ENCODE measurements at places on chromosomes 5 and 9.

DNA sequence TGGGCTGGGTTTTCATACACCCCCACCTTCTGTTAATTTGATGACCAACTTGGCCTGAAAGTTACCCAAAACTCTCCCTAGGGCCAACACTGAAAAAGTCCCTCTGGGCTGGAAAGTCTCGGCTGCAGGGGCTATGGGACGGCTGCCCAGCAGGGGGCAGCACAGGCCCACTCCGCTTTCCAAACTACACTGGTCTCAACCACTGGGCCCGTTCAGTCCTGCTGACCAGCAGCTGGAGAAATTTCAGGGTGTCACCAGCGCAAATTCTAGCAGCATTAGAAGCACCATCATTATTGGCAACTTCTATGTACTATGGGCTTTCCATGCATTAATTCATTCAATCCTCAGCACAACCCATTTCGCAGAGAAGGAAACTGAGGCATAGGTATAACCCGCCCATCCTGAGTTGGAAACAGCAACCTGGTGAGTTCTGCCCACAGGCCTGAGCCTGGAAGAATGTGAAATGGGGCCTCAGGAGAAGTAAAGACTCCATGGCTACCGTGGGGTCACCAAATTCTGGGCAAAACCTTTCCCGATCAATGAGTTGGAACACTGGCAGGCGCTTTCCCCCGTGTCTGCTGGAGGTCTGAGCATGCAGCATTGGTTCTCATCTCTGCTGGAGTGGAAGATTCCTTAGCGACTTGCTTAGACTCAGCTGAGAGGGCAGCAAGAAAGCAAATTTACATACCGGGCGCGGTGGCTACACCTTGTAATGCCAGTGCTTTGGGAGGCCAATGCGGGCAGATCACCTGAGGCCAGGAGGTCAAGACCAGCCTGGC lies 9.7 kb downstream of the ORM2 start:
- no peak for DNase-seq

DNA sequence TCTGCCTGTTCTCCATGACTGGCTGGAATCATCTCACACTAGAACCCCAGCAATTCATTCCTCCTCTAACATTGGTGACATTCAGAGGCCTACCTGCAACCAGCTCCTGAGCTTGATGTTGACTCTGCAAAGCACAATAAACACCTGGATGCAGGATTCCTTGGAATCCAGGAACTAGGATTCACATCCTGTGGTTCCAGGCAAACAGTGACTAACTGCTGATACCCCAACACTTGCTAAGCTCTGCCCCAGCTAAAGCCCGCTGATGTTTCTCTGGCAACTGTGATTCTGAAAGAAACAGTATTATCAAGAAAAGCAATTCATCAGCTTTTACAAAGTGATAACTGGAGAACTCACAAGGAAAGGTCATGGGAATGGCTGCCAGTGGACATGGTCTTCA lies 29.2 kb downstream of the SUSD1 start:
- DNase-seq = no peak

DNA sequence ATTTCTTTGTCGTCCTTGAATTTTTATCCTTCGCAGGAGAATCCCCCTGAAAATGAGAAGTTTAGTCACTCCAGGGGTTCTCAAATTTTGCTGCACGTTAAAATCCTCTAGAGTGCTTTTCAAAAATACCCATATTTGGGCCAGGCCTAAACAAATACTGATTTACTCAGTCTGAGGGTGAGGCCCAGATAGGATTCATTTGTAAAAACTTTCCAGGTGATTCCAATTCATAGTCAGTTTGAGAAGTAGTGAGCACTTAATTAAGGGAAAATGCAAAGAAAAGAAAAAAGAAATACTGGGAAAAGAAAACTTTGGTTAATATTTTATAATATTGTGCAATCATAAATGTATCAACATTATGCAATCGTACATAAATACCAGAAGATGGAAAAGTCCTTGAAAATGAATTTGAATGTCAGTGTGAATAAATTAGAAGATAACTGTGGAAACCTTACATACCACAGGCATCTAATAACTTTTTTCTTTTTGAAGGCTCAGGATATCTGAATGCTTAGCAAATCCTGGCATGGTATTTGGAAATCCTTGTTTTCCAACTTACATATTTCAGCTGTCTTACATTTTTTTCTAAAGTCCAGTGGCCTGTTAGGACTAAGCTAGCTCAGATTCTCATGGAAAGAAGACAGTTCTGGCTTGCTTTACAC lies 116.5 kb upstream of the DAPK1 start:
- DNase-seq = no peak

- no peak for DNase-seq
Observed at GRCh38 chr5:129902816-129903215, 1.4 kb upstream of the CHSY3 start.

- no peak for DNase-seq
Observed at GRCh38 chr5:10351199-10351905, 2.1 kb upstream of the MARCHF6 start.

DNA sequence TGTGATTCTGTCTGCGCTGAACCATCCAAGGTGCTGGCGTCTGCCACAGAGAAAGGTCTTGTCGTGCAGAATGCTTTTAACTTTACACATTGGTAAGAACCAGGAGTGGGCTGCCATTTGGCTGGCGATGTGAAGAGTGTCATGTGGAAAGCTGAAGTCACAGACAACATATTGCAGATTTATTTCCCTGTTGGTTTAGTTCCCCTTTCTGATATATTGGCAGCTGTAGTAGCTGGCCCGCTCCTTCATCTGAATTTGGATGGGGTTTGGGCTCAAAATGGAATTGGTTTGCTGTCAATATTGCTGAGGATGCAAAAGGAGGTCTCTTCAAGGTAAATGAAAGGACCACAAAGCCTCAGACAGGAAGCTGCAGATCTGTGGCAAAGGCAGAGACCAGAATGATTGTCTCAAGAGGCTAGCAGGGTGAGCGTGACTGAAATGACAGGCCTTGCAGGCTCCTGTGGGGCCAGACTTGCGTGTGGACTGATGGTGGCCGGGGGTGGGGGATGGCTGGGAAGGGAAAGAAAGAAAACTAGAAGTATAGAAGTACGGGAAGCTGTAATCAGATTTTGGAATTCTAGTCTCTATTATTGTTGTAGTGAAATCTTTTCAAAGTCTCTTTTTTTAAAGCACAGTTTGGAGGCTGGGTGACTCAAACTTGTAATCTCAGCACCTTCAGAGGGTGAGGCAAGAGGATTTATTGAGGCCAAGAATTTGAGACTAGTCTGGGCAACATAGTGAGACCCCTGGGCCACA lies 25.1 kb upstream of the CD180 start:
- DNase-seq = no peak

DNA sequence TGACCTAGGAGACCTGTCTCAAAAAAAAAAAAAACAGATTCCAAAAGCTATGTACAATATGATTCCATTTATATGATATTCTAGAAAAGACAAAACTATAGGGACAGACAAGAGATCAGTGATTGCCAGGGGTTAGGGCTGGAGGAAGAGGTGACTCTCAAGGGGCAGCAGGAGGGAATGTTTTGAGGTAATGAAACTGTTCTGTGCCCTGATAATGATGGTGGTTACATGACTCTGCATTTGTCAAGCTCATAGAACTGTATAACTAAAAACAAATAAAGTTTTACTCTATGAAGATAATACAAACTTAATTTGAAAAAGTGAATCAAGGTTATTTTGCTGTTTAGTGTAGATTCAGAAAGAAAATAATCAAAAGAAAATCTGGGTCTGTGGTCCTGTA lies 125.3 kb upstream of the IQGAP2 start:
- DNase-seq = no peak

GRCh38 chr5:176822041-176822792 lies 11.9 kb downstream of the UNC5A start:
- no peak for DNase-seq

- DNase-seq = no peak
Observed at GRCh38 chr5:139363937-139364336, 19.2 kb downstream of the SLC23A1 start.

GRCh38 chr5:68778484-68778883 lies 315.3 kb upstream of the SLC30A5 start:
- DNase-seq = no peak

DNA sequence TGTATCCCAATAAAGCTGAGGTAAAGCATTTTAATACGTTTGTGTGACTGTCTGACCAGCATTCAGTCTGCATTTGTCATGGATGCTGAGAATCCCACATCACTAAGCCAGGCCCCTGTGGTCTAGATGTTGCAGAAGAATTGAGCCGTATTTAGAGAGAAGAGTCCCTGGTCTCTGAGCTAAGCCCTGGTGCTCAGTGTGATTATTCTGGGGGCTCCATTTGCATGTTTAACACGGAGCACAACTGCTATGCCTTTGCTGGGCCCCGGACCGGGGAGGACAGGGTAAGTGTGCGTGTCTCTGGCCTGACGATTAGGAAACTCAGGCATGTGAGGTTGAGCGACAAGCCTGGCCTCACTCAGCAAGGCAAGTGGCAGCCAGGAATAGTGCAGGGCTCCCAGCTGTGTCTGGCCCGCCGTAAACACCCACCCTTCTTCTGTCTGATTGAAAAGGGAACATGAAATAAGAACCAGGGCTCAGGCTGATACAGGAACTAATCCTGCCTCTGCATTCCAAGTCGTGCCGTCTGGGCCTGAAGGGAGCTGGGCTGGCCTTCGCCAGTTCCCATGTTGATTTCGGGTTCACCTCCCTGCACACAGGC lies 22.3 kb downstream of the FAM78A start:
- DNase-seq = no peak

DNA sequence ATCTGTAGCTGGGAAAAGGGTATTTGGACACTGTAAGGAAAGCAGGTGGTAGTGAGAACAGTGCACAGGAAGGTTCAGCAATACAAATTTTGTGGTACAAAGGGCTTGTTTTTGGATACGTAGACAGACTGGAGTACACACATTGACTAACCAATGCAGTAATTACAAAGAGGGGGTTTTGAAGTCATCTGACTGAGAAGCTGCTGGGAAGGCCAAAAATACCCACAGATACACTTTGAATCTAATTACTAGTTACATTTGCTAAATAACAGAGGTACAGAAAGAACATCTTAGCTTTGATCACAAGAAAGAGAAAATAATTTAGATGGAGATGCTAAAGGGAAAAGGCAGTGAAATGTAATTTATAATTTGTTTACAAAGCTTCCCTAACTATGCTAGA lies 45.9 kb downstream of the PKD2L2 start:
- DNase-seq = no peak

GRCh38 chr5:139962445-139962844 lies 80.7 kb downstream of the NRG2 start:
- DNase-seq = no peak

DNA sequence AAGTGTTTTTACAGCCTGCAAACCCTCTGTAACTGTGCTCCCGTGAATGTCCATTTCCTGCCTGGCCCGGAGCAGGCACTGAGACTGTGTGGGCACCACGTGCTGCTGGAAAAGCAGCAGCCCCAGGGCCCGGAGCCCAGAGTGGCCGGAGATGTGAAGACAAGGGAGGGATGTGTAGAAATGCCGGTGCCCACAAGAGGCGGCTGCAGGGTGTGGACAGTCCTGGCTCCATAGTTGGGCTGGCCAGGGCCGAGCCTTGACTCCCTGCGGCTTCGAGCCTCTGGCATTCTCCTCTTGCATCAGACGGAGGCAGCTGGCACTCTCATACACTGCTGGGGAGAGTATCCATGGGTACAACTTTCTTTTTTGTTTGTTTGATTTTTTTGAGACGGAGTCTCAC lies 13.2 kb upstream of the GFPT2 start:
- DNase-seq = no peak

GRCh38 chr9:129237164-129237611 lies 59.1 kb upstream of the IER5L start:
- DNase-seq = no peak
